ENCODE measurements at places on chromosomes 4 and X. TPM values are rescaled to one million over a fixed set of nuclear protein-coding genes. Genes with fewer than 3 reads are reported as not detected.

ADH6 gene
- not detected for total RNA-seq

METAP1 gene
- 51.6 TPM for total RNA-seq

PCDH10 gene
- total RNA-seq = 22.3 TPM

FRAS1 gene
- 45.3 TPM for total RNA-seq

DNA sequence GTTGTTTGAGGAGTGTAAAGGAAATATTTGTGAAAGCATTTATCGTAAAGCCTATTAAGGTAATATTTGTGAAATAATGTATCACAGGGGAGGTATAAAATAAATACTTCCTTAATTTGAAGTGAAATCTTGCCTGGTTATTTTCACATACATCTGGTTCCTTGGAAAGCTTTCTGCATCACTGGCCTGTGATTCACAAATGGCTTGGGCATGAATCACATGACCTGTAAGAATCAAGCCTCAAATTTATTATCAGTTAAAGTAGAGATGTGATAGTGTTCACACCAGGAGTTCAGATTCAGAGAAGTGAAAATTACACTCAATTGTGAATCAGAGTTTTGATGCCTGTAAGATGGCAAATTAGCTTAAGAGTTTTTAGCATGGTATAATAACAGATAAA lies 1911.4 kb downstream of the STIM2 start:
- H3K36me3 ChIP-seq = no peaks in the 10 kb centered on the region
- H3K27me3 ChIP-seq = no peaks in the 10 kb centered on the region
- no peak for DNase-seq
- no peak overlapping the region for H3K27ac ChIP-seq
- peaks cover 26% of the 10 kb centered on the region for H3K4me1 ChIP-seq
- no peak overlapping the region for H3K4me3 ChIP-seq

DNA sequence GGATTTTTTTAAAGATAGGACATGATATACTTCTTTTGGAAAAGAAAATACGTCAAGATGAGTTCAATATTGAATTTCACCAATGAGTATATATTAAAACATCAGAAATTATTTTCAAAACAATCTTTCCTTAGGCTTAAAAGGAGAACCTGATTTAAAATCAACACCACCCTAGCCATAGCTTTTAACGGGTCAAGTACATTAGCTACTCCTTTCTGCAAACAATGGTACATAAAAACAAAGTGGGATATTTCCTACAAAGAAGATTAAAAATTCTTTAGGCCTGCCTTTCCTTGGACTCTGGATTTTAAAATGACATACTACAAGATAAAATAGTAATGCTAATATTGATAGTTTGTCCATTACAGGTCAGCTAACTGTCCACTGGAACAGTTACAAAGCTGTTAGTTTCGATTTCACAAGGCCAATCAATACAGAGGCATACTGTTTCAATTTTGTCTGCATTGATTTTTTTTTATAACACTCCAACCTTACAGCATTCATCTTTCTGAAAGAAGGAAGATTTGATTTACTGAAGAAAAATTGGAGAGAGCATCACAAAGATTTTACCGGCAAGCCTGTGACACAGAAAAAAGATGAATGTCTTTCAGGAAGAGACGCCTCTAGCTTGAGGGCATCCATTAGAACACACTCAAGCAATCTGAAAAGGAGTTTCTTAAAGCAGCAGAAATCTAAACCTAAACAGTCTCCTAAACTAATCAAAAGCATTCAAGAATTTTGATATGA lies 97.2 kb downstream of the MAB21L2 start:
- H3K4me1 ChIP-seq = peaks cover 38% of the 10 kb centered on the region
- DNase-seq = no peak
- peaks cover 2% of the 10 kb centered on the region for H3K36me3 ChIP-seq
- peak overlapping the region; percentile 5 for H3K4me3 ChIP-seq
- peak overlapping the region; percentile 63 for H3K27ac ChIP-seq

GRCh38 chr4:101419336-101420135 lies 72.2 kb upstream of the PPP3CA start:
- no peak for DNase-seq
- H3K27ac ChIP-seq = no peak overlapping the region
- peaks cover 5% of the 10 kb centered on the region for H3K4me1 ChIP-seq
- H3K27me3 ChIP-seq = no peaks in the 10 kb centered on the region
- no peaks in the 10 kb centered on the region for H3K36me3 ChIP-seq

- H3K27ac ChIP-seq = peak overlapping the region; percentile 83
- H3K4me1 ChIP-seq = peaks cover 69% of the 10 kb centered on the region
Observed at GRCh38 chr4:142354794-142355420, 491.2 kb downstream of the INPP4B start.

DNA sequence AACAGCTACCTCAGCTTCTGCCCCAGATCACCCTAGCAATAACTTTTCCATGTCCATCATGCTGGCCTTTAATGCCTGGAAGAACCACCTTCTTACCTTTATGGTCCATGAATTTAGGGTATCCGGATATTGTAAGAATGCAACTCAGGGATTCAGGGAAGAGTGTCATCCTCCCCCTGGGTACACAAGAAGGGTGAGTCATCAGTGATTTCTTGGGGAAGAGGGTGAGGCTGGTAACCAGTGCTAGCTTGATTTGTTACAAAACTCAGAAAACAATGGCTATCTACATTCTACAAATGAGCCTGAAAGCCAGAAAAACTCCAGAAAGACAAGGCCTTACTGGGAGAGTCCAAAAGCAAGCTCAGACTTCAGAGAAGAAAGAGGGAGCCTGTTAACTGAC lies 10.4 kb upstream of the NALF2 start:
- H3K4me1 ChIP-seq = no peaks in the 10 kb centered on the region
- H3K27ac ChIP-seq = no peak overlapping the region
- H3K4me3 ChIP-seq = no peak overlapping the region
- peaks cover 24% of the 10 kb centered on the region for H3K27me3 ChIP-seq
- DNase-seq = no peak

DNA sequence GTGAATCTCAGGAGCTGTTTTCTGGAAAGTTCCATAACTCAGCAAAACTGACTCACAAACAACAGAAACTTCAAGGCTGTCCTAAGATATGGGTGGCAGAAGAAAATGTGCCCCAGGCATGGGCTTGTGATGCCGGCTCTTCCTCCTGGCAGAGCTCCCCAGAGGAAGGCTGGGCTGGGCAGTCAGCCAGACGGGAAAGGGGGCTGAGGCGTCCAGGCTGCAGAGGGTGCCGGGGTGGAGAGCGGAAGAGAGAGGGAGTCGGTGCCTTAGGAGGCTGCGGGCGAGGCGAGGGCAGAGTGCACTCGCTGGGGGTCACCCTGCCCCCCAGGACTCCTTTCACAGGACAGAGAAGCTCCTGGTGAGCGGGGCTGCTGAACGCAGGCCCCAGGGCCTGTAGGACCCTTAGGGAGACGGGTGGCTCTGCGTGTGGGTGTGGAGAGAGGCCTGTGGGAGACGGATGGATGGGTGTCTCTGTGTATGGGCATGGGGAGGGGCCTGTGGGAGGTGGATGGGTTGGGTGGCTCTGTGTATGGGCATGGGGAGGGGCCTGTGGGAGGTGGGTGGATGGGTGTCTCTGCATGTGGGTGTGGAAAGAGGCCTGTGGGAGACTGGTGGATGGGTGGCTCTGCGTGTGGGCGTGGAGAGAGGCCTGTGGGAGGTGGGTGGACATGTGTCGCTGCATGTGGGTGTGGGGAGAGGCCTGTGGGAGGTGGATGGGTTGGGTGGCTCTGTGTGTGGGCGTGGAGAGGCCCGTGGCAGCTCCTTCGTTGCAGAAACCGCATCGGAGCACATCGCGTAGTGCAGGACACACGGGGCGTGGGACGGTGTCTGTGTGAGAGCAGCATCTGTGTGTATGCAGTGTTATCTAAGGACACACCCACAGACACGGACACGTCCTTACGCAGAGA lies 15.9 kb downstream of the PCGF3 start:
- peaks cover 37% of the 10 kb centered on the region for H3K4me1 ChIP-seq
- no peak for DNase-seq
- peak overlapping the region; percentile 86 for H3K27ac ChIP-seq
- peak overlapping the region; percentile 22 for H3K4me3 ChIP-seq
- no peaks in the 10 kb centered on the region for H3K27me3 ChIP-seq

DNA sequence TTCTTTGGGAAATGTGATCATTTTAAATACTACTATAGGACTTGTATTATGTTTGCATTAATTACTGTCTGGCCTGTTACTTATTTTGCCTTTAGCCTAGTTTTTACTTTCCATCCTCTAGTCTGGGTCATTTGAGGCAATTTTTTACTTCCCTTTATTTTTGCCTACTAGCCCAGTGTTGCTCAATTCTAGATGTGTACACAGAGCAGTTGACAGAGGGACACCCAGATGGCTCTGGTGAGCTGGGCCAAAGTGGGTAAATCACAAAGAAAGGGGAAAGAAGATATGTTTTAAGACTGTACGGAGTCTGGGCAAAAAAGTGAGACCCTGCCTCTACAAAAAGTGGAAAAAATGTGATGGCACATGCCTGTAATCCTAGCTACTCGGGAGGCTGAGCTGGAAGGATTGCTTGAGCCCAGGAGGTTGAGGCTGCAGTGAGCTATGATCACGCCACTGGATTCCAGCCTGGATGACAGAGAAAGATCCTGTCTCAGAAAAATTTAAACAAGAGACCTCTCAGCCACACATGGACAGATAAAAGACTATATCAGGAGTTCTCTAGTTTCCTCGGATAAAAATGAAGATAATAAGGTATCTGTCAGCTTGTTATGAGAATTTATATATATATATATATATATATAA lies 35.7 kb downstream of the APOO start:
- no peaks in the 10 kb centered on the region for H3K4me1 ChIP-seq
- H3K36me3 ChIP-seq = peaks cover 21% of the 10 kb centered on the region
- no peak overlapping the region for H3K4me3 ChIP-seq
- no peak overlapping the region for H3K27ac ChIP-seq
- DNase-seq = no peak

DNA sequence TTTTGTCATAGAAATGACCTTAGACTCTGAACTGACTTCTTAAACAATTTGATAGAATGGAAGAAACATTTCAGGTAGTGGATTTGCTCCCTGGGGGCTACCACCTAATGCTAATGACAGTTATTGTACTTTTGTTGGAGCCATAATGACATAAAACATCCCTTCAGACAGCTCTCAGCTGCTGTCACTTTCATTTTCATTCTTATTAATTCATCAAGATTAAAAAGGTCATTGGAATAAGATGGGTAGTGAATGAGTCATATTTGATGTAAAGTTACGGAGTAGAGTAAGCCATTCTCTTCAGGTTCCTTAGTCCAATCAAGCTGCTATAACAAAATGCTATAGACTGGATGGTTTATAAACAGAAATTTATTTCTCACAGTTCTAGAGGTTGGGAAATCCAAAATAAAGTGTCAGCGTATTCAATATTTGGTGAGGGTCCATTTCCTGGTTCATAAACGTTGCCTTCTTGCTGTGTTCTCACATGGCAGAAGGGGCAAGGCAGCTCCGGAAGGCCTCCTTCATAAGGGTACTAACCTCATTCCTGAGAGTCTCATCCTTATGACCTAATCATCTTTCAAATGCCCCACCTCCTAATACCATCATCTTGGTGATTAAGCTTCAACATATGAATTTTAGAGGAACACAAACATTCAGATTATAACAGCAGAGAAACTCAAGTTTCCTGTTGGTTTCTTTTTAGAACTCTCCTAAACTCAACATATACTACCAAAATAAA lies 268.5 kb downstream of the ARAP2 start:
- no peaks in the 10 kb centered on the region for H3K36me3 ChIP-seq
- no peaks in the 10 kb centered on the region for H3K27me3 ChIP-seq
- H3K4me3 ChIP-seq = no peak overlapping the region
- peaks cover 6% of the 10 kb centered on the region for H3K4me1 ChIP-seq
- no peak for DNase-seq
- no peak overlapping the region for H3K27ac ChIP-seq

GRCh38 chrX:129726307-129727111 lies 12.3 kb upstream of the XPNPEP2 start:
- DNase-seq = no peak
- no peaks in the 10 kb centered on the region for H3K4me1 ChIP-seq
- no peak overlapping the region for H3K27ac ChIP-seq
- no peaks in the 10 kb centered on the region for H3K36me3 ChIP-seq

DNA sequence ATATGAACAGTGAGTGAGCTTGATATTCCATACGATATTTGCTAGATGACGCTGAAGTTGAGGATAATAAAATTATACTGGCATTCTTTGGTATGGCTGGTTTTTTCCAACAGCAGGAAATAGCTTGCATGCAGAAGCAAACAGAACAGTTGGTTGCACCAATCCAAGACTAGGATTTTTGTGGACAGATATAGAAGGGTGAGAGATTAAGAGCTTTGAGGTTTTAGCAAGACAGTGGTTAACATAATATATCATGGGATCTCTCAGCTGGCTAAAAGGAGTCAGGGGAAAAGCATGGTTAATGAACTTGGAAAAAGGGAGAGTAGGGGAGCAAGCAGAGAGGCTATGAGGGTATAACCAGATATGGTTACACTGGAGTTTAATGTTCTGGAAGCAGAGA lies 127.9 kb downstream of the DHX15 start:
- H3K27ac ChIP-seq = no peak overlapping the region
- no peaks in the 10 kb centered on the region for H3K4me1 ChIP-seq
- H3K27me3 ChIP-seq = peaks cover 23% of the 10 kb centered on the region
- DNase-seq = no peak
- H3K4me3 ChIP-seq = no peak overlapping the region
- H3K36me3 ChIP-seq = no peaks in the 10 kb centered on the region

DNA sequence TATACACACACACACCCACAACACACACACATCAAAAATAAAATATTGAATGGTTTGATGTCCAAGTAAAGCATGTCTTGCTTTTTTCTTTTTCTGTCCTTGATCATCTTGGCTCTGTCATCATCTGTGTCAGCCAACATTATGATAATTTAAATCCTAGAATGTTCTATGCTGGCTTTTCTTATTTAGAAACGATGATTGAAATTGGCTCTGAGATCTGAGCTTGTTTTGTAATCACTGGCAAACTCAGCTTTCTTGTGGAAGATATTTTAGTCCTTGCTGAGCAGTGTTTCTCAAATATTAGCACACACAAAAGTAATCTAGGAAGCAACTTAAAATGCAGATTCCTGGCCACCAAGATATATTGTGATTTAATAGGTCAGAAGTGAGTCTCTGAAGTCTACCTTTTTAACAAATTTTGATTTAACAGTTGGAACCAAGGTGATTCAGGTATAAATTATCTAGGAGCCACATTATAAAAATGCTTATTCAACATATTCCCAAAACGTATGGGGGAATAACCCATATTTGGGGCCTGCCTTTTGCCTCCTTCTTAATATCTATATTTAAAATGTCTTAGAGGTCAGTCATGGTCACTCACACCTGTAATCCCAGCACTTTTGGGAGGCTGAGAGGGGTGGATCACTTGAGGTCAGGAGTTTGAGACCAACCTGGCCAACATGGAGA lies 24.0 kb upstream of the DSPP start:
- no peaks in the 10 kb centered on the region for H3K27me3 ChIP-seq
- no peaks in the 10 kb centered on the region for H3K36me3 ChIP-seq
- H3K4me1 ChIP-seq = no peaks in the 10 kb centered on the region
- no peak overlapping the region for H3K4me3 ChIP-seq
- no peak overlapping the region for H3K27ac ChIP-seq

DNA sequence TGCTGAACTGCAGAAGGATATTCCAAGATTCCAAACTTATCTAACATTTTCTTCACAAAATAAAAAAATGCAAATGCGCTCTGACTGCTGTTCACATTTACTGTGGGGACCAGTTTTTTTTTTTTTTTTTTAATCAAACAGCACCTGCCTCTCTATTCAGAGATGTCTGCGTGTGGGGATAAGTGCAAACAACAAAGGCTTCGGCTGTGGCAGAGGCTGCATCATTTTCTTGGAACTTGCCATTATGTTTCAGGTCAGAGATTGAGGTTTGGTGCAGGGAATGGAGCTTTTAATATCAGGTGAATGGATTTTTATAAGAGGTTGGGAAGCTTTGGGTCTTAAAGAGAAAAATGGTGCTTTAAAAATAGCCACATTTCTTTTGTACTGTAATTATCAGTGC lies 78.2 kb upstream of the TET2 start:
- peaks cover 6% of the 10 kb centered on the region for H3K27me3 ChIP-seq
- DNase-seq = no peak

All from mesothelial cell of epicardium (in vitro differentiated cells).